ENCODE measurements at places on chromosomes 2 and 18.

DNA sequence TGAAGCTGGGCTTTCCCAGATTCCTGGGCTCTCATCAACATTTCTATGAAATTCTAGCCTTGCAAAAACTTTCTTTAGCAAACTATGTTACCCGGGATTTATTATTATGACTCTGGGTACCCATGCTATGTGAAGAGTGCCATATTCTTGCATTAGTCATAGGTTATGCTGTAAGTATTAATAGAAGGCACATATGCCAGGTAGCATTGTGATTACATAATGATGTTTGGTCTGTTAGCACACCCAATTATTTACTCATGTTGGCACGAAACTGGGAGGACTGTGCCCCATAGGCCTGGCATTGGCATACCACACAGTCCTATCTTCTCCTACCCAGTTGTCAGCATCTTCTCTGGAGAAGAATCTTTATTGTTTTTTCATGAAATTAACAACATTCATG, 171.0 kb downstream of the SLC4A3 start:
- H3K4me3 ChIP-seq, result no peak overlapping the region
- H3K4me1 ChIP-seq, result no peaks in the 10 kb centered on the region
- no peak for DNase-seq
- H3K27me3 ChIP-seq, result no peaks in the 10 kb centered on the region
- H3K27ac ChIP-seq, result no peak overlapping the region
- no peaks in the 10 kb centered on the region for H3K36me3 ChIP-seq

GRCh38 chr18:67117804-67118203, 398.7 kb downstream of the DSEL start:
- H3K4me3 ChIP-seq, result no peak overlapping the region
- H3K4me1 ChIP-seq, result no peaks in the 10 kb centered on the region
- no peak overlapping the region for H3K27ac ChIP-seq
- DNase-seq, result no peak

- no peak for DNase-seq
- no peaks in the 10 kb centered on the region for H3K36me3 ChIP-seq
- no peaks in the 10 kb centered on the region for H3K4me1 ChIP-seq
- no peak overlapping the region for H3K4me3 ChIP-seq
These were observed 36.5 kb downstream of the EIF4E2 start for GRCh38 chr2:232586943-232587505.

DNA sequence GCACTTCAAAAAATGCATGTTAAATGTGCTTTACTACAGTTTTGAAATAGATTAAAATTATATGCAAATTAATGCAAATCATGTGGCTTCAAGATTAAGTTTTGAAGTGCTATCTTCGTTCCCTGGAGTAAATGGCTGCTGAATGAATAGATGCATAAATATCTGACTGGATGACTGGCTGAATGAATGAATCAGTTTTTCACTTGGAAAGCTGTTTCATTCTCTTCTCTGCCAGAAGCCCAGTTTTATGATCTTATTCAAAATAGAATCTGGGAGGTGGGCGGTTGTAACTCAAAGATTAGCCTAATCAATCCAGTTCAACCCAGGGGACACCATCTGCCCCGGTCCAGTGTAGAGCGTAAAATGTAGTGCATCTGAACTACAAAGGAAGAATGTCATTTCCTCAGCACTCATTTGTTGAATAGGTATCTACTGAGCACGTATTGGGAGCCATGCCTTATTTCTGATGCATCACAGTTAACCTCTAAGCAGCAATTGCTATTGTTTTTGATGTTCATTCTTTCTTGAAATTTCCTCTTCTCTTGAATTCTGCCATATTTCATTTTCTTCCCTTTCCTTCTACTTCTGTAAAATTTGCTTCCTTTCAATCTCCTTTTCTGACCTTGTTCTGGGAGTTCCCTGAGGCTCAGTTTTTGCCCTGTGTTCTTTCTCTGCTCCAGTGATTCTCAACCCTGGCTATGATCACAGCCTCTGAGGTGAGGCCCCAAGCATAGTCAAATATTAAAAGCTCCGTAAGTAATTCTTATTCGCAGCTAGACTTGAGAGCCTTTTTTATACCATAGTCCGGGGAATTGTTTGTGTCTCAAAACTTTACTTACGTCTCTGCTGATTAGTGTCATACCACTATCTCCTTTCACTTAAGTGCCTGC, 282.7 kb downstream of the PARD3B start:
- H3K4me1 ChIP-seq, result no peaks in the 10 kb centered on the region
- no peaks in the 10 kb centered on the region for H3K27me3 ChIP-seq
- no peaks in the 10 kb centered on the region for H3K36me3 ChIP-seq

DNA sequence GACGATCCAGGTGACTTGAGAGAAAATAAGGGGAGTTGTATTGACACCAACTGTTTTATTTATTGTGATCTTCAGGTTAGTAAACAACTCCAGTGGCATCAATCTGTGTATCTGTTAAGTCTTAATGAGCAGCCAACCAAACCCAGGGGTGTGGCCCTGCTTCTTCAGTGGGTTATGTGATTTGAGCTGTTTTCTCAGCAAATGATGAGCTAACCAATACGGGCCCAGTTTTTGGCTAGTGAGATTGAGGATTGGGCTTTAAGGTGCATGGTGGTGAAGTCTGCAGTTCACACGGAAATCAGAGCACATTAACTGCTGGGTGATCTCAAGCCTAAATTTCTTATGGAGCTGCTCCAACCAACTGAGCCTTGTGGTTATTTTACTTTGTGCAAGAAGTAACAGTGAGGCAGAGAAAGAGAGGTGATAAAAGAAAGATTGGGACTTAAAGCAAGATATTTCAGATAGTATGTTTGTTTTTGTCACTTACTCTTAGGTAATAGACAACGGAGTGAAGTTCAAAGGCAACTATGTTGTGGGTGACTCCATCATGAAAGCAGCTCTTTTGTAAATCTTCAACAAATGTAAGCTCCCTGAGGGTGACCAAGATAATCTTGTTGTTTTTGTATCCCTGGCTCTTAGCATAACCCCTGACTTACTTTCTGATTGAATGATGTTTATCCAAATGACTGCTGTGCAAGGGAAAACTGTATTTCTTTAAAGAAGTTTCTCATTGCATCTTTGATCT, 2.4 kb downstream of the MTCL1 start:
- H3K4me3 ChIP-seq, result no peak overlapping the region
- H3K36me3 ChIP-seq, result no peaks in the 10 kb centered on the region
- DNase-seq, result no peak

GRCh38 chr2:16226943-16227664, 286.8 kb downstream of the MYCN start:
- no peaks in the 10 kb centered on the region for H3K4me1 ChIP-seq
- no peak for DNase-seq
- no peak overlapping the region for H3K27ac ChIP-seq
- no peaks in the 10 kb centered on the region for H3K27me3 ChIP-seq
- H3K36me3 ChIP-seq, result no peaks in the 10 kb centered on the region

- DNase-seq, result no peak
- peaks cover 39% of the 10 kb centered on the region for H3K27me3 ChIP-seq
- no peak overlapping the region for H3K27ac ChIP-seq
- H3K36me3 ChIP-seq, result no peaks in the 10 kb centered on the region
These were observed 10.5 kb downstream of the LIMS2 start for GRCh38 chr2:127664895-127665225.

DNA sequence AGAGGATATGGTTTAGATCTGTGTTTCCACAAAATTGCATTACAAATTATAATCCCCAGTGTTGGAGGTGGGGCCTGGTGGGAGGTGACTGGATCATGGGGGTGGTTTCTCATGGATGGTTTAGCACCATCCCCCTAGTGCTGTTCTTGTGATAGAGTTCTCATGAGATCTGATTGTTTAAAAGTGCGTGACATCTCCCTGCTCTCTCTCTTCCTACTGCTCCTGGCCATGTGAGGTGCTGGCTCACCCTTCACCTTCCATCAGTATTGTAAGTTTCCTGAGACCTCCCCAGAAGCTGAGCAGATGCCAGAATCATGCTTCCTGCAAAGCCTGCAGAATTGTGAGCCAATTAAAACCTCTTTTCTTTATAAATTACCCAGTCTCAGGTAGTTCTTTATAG, 33.1 kb downstream of the LHCGR start:
- no peaks in the 10 kb centered on the region for H3K27me3 ChIP-seq
- H3K36me3 ChIP-seq, result no peaks in the 10 kb centered on the region
- H3K4me3 ChIP-seq, result no peak overlapping the region

DNA sequence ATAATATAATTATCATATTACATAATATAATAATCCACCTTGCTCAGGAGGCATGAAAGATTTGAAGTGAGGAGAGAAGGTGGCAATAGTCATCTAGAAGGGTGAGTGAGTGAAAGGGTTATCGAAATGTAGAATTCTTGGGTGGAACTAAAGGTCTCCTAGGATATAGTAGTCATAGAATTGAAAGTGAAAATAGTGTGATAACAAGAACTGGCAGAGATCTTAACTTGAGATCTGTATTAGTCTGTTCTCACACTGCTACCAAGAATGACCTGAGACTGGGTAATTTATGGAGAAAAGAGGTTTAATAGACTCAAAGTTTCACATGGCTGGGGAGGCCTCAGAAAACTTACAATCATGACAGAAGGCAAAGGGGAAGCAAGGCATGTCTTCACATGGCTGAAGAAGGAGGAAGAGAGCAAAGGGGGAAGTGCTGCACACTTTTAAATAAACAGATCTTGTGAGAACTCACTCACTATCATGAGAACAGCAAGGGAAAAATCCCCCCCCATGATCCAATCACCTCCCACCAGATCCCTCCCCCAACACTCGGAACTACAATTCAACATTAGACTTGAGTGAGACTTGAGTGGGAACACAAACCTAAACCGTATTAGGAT, 351.5 kb downstream of the NR4A2 start:
- H3K27ac ChIP-seq, result no peak overlapping the region
- DNase-seq, result no peak
- no peaks in the 10 kb centered on the region for H3K27me3 ChIP-seq
- H3K4me1 ChIP-seq, result no peaks in the 10 kb centered on the region
- no peak overlapping the region for H3K4me3 ChIP-seq

- H3K4me1 ChIP-seq, result no peaks in the 10 kb centered on the region
- DNase-seq, result no peak
- H3K36me3 ChIP-seq, result no peaks in the 10 kb centered on the region
- no peak overlapping the region for H3K27ac ChIP-seq
These were observed 158.5 kb downstream of the INSIG2 start for GRCh38 chr2:118246726-118247125.

- H3K4me3 ChIP-seq, result no peak overlapping the region
- no peak for DNase-seq
- H3K36me3 ChIP-seq, result no peaks in the 10 kb centered on the region
- H3K27me3 ChIP-seq, result no peaks in the 10 kb centered on the region
- no peaks in the 10 kb centered on the region for H3K4me1 ChIP-seq
These were observed 200.5 kb upstream of the HDAC4 start for GRCh38 chr2:239601201-239601851.

- H3K4me1 ChIP-seq, result peaks cover 5% of the 10 kb centered on the region
- no peaks in the 10 kb centered on the region for H3K36me3 ChIP-seq
- peak overlapping the region; percentile 61 for H3K4me3 ChIP-seq
- peak overlapping the region; percentile 100 for H3K27ac ChIP-seq
These were observed 513 bp downstream of the TRIP12 start for GRCh38 chr2:229921101-229921891.

- peak; percentile 33 for DNase-seq
- no peaks in the 10 kb centered on the region for H3K4me1 ChIP-seq
- H3K27me3 ChIP-seq, result no peaks in the 10 kb centered on the region
These were observed 61.0 kb downstream of the AQP4 start for GRCh38 chr18:26804519-26804918.

DNA sequence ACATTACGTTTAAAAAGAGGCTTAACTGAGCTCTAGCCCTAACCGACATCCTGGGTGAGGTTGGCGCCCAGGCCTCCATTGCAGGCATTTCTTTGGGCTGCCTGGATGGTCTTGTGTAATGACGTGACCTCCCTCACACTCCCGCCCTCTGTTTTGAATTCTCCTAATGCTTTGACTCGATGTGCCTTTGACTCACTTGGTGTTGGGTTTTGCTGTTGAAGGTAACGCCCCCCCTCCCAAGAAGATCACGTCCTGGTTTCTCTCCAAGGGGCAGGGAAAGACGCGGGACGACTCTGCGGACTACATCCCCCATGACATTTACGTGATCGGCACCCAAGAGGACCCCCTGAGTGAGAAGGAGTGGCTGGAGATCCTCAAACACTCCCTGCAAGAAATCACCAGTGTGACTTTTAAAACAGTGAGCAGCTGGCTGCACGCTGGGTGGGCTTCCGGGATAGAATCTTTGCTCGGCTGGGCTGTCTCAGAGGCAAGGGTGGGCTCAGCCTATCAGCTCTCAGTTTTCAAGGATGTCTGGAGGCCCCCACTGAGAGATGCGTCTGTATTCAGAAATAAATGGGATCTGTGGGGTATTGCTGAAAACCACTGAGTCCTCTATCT, 87.9 kb upstream of the ATG16L1 start:
- H3K27ac ChIP-seq, result no peak overlapping the region
- H3K27me3 ChIP-seq, result no peaks in the 10 kb centered on the region
- no peak overlapping the region for H3K4me3 ChIP-seq
- no peaks in the 10 kb centered on the region for H3K4me1 ChIP-seq

DNA sequence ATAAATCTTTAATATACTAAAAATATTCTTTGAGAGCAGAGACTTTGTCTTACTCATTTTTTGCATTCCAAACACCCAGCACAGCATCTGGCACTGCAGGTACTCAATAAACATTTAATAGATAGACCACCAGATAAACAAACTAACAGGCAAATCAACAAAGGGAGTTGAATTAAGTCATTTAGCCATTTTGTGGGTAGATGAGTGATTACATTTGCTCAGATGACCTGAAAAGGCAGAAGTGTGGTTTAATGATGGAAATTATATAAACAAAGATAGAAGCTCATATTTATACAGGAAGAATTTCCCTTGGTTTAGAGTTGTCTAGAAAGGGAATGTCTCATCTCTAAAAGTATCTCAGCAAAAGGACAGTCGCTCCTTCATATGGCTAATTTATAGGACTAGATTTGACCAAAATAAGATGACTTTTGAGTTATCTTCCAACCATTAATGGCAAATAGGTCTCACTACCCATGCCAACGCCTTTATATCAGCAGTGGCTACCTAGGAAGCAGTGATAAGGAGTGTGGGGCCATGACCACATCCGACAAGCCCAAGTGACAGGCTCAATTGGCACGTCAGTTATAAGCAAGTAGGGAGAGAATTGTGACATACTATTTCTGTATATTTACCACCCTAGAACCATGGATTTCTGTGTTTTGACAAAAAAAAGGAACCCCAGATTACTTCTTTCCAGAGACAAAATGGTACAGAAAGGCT, 173.5 kb downstream of the ATAD2B start:
- no peaks in the 10 kb centered on the region for H3K27me3 ChIP-seq
- no peak overlapping the region for H3K27ac ChIP-seq
- H3K4me3 ChIP-seq, result no peak overlapping the region
- no peaks in the 10 kb centered on the region for H3K4me1 ChIP-seq

DNA sequence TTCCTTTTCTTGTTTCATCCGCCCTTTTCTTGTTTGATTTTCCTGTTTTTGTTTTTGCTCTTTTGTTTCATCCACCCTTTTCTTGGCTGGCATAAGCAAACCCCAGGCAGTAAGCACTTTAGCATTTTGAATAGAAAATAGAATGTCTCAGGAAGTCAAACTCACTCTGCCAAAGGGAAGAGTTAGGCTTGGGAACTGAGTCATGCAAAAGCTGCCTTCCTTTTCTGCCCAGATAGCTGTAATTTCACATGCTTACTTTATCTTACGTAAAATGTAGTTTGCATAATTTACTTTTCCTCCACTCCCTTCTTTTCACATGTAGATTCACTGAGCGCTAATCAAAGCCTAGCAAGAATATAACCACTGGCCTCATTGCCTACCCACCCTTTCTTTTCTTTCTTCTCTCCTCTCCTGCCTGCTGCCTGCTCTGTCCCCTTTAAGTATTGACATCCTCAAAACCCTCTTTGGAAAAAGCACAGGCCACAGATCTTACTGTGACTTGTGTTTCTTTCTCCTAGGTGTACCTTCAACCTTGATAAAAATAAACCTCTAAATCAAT, 48.4 kb downstream of the CNGA3 start:
- no peaks in the 10 kb centered on the region for H3K4me1 ChIP-seq
- H3K27me3 ChIP-seq, result no peaks in the 10 kb centered on the region
- H3K27ac ChIP-seq, result no peak overlapping the region
- no peak for DNase-seq
- no peaks in the 10 kb centered on the region for H3K36me3 ChIP-seq

Measured in hepatocyte (in vitro differentiated cells).